Right cardiac atrium (tissue), 5 donors: ENCODE measurements at places on chromosomes 2 and 18.

GRCh38 chr2:216989340-216990129, 129.7 kb upstream of the TNP1 start:
- DNase-seq, result no peak

DNA sequence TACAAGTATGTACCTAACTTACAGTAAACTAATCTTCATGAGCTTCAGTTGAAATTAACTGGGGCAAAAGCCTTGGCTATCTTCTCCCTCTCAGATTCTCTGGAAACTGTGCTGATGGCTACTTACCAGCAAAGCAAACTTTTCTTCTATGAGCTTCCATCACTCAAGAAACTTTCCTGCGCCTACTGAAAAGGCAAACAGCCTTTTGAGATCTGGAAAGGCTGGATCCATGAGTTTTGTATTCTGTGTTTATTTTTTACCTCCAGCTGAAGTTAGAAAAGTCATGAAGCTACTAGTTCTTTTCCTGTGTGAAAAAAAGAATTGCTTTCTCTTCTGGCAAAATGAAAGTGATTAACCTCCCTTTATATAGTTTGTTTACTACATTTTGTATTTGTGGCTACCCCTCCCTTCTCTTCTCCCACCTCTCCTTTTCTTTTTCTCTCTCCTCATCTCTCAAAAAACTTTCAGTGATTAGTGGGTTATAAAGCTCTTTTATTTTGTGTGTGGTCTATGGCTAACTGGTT, 49.2 kb upstream of the RNF152 start:
- no peak for DNase-seq

- DNase-seq, result no peak
These were observed 122.5 kb downstream of the FIGN start for GRCh38 chr2:163613266-163613731.

GRCh38 chr2:9318461-9319337, 104.6 kb downstream of the ITGB1BP1 start:
- peak; percentile 81 for DNase-seq

GRCh38 chr2:178265851-178266250, 71.5 kb downstream of the OSBPL6 start:
- DNase-seq, result no peak

- no peak for DNase-seq
These were observed 1537.7 kb downstream of the LRP1B start for GRCh38 chr2:140593132-140593531.
